ENCODE measurements at places on chromosomes 16 and 17. TPM values are rescaled to one million over a fixed set of nuclear protein-coding genes. Genes with fewer than 3 reads are reported as not detected.

DNA sequence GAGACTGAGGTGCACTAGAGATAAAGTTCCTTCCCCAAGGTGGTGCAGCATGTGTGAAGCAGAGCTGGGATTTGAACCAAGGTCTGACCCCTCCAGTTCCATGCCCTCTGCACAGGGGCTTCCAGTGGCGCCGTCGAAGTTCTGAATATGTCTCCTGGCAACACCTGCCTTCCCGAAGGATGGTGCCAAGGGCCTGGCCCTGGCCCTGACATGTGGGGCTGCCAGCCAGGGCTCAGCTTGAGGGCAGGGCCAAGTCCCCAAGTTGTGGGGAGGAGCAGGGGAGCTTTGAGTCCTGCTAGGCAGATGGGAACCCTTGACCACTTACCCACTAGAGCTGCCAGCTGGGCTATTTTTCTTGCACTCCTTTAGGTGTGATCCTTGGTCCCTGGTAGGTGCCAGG, 56.4 kb downstream of the NKD1 start:
- no peak for DNase-seq

GRCh38 chr17:49015924-49016774, 19.0 kb downstream of the IGF2BP1 start:
- DNase-seq: no peak

DNA sequence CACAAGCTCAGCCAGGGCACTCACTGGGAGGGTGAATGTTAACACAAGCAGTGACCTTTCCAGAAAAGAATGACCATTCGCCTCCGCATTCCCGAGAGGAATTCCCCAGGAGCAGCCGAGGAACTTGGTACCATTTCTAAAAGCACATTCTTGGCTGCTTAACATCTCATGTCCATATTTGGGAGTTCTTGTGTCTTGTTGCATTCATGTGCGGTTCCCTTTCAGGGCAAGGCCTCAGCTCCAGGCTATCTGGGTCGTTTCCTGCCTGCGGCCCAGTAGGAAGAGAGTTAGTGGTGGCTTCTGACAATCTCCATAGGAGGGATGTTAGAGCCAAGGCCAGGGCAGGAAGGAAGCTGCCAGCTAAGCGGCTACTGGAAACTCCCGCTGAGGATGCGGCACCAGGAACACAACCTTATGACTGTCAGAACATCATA, 27.8 kb upstream of the MEAK7 start:
- DNase-seq: peak; percentile 69

DNA sequence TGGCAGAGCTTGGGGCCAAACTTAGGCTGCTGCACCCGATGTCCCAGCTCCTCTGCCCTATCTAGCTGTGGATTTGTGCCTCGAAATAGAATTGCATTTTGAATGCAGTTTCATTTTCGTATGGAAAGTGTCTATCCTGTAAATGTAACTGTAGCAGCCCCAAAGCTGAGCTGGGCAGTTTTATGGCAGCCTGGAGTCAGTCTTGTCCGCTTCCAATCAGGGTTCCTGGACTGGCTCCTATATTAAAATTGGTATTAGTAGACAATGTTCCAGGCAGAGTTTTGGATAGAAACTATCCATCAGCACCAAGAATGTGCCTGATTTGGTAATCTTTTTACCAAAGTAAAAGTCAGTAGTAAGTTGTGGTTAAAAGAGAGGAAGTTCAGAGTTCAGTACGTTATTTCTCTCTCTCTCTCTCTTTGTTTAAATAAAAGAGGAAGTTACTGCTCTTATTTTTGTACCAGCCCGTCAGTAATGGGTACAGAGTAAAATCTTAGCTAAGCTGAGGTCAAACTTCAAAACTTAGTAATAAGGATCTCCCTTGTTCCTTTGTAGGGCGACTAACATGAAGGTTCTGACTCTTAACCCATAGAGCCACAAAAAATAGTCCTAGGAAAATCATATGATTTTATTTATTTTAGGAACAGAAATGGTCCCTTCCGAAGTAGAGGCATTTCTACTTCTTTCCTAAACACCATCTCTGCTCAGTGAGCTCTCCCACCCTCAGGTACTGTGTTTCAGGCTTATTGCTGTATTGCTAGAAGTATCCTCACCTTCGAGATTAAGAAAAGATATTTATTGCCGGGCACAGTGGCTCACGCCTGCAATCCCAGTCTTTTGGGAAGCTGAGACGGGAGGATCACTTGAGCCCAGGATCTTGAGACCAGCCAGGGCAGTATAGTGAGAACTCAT, 28.0 kb downstream of the PRKCB start:
- DNase-seq: no peak

- DNase-seq: no peak
These were observed 24.4 kb upstream of the EFCAB13 start for GRCh38 chr17:47299239-47299910.

DNA sequence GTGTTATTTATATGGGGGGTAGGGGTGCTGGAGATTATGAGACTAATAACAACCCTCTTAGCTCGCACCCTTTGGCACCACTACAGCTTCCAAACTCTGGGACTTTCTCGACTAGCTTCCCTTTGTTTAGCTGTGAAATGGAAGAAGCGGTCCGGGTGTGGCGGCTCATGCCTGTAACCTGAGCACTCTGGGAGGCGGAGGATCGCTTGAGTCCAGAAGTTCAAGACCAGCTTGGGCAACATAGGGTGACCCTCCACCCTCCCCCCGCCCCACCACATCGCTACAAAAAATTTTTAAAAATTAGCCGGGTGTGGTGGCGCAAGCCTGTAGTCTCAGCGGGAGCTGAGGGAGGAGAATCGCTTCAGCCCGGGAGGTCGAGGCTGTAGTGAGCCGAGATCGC, 814 bp upstream of the CDH3 start:
- DNase-seq: no peak

DNA sequence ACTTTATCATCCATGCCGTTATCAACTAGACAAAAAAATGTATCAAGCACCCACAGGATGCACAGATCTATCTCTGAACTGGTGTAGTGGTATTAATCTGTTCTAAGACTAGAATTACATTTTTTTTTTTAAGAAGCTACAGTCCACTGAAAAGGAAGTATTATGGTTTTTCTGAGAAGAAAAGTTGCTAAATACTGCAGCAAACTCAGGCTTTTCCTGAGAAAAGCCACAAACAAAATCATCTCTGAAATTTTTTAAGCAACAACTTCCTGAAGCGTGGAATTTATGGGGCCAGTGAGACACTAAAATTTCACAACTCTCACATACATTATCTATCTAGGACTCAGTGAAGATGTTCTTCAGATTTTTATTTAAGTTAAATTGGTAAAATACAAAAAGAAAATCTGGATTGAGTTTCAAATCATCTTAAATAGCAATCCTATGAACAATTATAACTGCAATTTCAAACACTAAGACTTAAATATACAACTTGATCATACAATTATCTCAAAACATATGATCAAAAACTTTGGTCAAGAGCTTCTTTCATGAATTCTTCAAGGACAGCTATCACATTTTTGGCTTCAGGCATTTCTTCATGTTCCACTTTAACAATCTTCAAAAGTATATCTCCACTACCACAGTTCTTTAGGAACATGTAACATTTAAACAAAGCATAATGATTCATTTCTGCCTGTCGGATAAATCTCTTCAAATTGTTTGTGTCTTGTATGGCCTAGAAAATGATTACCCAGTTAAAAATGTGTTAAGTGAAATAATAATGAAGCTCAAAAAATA, 10.5 kb downstream of the C17orf75 start:
- no peak for DNase-seq

GRCh38 chr16:3295783-3296182, 9.4 kb downstream of the TIGD7 start:
- no peak for DNase-seq

DNA sequence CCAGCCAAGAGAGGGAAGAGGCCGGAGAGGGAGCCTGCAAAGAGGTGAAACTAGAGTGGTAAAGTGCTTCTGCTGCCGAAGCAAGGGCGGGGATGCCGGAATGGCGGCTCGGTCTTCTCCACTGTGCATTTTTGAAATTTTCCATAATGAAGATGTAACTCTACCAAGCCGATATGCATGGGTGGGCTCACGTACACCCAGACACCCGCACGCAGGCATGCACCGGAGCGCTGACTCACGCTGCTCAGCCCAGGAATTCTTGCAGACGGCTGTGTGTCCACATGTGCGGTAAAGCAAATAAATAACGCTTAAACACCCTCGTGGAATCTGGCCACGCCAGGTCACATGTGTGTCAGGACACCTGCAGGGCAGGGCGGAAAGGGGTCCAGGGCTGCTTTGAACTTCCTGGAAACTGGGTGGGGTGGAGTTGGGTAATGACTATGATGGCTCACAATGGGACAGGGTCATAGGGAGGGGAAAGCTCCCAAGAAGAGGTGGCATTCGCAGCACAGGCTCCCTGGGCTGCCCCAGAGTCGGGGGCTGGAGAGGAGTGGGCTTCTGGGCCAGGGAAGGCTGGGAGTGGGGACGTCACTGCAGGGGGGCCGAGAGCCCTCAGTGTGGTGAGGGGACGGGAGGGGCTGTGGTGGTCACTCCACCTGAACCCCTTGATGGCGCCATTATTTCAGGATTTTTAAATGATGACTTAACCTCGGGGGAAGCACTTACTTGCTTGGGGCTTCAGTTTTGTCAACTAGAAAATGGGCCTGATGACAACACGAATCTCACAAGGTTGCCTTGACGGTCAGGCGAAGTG, 265.5 kb downstream of the PARN start:
- no peak for DNase-seq

- DNase-seq: no peak
These were observed 2.7 kb downstream of the TRPV2 start for GRCh38 chr17:16417896-16418684.

HOXB6 gene
- total RNA-seq: 19.9 TPM

CCL2 gene
- 56.6 TPM for total RNA-seq
